Activated naive CD4-positive, alpha-beta T cell treated with Interleukin-2 at 50 U/mL for 16 hours (primary cell): ENCODE measurements at places on chromosomes 3 and 15.

DNA sequence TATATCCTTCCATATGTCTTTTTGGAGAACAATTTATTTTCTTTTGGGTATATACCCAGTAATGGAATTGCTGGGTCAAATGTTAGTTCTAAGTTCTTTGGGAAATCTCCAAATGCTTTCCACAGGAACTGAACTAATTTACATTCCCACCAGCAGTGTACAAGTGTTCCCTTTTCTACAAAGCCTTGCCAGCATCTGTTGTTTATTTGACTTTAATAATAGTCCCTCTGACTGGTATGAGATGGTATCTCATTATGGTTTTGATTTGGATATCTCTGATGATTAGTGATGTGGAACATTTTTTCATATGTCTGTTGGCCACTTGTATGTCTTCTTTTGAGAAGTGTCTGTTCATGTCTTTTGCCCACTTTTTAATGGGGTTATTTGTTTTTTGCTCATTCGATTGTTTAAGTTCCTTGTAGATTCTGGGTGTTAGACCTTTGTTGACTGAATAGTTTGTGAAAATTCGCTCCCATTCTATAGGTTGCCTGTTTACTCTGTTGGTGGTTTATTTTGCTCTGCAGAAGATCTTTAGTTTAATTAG, 48.4 kb downstream of the TMEM45A start:
- DNase-seq = no peak

- DNase-seq = no peak
These were observed 12.2 kb upstream of the IDH2 start for GRCh38 chr15:90114451-90114901.

- no peak for DNase-seq
These were observed 67.2 kb upstream of the CSTA start for GRCh38 chr3:122257644-122258364.

GRCh38 chr3:170003881-170004356, 33.9 kb upstream of the GPR160 start:
- no peak for DNase-seq

DNA sequence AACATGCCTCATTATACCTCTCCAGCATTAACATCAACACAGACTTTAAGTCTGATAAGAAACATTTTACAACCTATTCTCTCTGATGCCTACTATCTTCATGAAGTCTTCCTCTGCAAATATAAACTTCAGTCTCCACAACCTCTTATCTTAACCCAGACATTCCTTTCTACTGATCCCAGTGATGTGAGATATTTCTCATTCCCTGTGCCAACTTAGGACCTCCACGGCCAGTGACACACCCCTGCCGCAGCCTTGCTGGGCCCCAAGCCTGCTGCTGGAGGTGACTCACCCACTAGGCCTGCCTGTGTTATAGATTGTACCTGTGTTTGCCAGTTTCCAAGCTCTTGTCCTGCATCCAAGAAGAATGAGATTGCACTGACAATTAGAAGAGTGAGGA, 734.5 kb upstream of the CADM2 start:
- no peak for DNase-seq

- no peak for DNase-seq
These were observed 32.9 kb upstream of the MBNL1 start for GRCh38 chr3:152235709-152236298.

DNA sequence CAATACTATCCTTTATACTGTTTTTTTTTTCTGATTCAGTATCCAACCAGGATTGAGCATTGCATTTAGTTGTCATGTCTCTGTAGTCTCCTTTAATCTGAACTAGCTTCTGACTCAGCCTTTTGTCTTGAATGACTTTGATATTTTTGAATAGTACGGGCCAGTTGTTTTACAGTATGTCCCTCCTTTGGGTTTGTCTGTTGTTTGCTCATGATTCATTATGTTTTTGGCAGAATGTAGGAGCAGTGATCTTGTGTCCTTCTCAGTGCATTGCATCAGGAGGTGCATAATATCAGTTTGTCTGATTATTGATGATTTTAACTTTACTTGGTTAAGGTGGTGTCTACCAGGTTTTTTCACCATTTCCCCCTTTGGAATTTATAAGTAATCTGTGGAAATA, 20.5 kb downstream of the EXOG start:
- DNase-seq = no peak

DNA sequence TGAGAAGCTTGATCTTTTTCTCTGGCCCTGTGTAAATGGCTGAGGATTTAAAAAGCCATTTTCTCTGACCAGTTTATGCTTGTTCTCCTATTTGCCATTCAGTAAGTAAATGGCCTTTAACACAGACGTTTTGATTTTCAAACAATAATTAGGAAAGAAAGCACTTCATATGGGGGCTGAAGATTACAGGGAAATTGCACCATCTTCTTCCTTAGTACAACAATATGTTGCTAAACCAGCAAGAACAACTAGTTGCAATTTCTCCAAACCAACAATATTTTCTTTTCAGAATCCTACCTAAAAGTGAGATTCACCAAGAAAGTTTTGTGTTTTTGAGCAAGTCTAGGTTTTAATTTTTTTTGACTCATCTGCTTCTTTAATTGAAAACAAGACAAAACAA, 80.5 kb upstream of the CCNL1 start:
- DNase-seq = no peak

DNA sequence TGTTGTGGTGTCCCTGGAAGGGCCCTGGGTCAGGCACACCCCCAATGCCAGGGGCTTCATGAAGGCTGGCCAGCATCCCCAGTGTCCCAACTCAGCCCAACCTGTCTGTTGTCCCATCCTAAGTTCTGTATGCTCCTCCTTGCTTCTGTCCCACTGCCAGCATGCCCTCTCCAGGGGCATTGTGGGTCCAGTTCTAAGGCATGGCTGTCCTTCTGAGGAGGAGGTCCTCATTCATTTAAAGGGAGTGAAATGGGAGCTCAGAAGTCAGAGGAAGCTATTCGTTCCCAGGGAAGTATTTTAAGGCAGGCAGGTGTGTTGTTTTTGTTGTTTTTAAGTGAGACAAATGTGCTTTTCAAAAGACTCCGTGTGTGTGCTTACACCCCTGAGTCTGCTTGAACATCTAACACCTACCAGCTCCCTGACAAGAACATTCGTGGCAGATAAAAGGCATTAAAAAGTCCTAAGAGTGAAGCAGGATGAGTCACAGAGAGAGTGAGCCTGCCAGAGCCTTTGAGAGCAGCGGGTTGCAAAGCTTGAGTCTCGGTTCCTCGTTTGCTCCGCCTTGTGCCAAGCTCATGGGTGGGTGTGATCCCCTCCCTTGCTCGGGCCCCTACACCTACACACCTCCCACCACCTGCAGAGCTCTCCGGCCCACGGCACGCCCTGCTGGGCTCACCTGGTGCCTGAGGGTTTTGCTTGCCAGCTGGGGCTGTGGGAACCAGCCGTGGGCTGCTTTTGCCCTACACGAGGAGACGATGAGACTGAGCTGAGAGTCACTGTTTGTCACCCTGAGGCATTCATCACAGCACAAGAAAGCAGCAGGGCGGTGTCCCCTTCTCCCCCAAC, 183.4 kb upstream of the TOPAZ1 start:
- DNase-seq = no peak

DNA sequence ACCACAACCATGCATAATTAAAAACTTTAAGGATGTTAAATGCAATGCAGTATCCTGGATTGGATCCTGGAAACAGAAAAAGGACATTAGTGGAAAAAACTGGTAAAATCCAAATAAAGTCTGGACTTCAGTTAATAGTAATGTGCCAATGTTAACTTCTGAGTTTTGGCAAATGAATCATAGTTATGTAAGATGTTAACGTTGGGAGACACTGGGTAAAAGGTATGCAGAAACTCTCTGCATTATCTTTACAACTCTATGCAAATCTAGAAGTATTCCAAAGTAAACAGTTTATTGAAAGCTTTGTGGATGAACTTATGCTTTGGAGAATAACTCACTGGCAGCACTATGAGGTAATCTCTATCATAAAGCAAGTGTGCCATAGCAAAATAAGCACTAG, 357.4 kb downstream of the RORA start:
- DNase-seq = no peak

GRCh38 chr3:171776839-171777583, 33.3 kb downstream of the PLD1 start:
- no peak for DNase-seq

GRCh38 chr3:66904831-66905493, 93.1 kb upstream of the KBTBD8 start:
- no peak for DNase-seq

- DNase-seq = no peak
These were observed 86.0 kb downstream of the ECT2 start for GRCh38 chr3:172836390-172836997.

DNA sequence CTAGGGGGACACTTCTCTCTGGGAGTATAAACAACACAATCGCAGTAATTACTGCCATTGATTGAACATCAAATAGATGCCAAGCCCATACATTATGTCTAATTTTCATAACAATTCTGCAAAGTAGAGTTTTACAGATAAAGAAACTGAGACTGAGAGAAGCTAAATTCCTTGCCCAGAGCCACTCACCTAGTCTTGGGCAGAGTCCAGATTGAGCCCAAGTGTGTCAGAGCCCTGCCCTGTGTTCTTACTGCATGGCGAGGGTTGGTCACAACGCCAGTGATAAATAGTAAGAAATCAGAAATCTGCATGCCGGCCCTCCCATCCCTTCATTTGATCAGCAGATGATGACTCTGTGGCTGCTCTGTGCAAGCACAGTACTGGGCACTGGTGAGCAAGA, 106.3 kb downstream of the C3orf70 start:
- no peak for DNase-seq

DNA sequence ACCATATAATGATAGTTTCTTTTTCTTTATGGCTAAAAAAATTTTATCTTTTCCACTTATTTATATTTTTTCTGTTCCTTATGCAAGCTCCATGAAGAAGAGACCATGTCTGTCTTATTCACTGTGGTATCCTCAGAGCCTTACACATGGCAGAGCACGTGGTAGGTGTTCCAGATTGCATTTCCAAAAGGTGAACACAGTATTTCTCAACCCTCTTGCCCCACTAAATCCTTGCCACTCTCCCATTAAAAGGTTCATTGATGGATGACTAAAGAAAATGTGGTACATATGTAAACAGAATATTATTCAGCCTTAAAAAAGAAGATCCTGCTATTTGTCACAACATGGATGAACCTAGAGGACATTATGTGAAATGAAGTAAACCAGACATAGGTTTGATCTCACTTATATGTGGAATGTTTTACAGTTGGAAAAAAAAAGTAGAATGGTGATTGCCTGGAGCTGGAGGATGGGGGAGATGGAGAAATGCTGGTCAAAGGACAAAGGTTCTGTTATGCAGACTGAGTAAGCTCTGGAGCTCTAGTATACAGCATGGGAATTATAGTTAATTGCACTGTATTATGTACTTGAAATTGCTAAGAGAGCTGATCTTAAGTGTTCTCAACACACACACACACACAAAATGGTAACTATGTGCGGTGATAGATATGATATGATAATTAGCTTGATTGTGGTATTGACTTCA, 266.7 kb downstream of the CNTN3 start:
- no peak for DNase-seq

- no peak for DNase-seq
These were observed 119.7 kb downstream of the SST start for GRCh38 chr3:187550446-187550845.

DNA sequence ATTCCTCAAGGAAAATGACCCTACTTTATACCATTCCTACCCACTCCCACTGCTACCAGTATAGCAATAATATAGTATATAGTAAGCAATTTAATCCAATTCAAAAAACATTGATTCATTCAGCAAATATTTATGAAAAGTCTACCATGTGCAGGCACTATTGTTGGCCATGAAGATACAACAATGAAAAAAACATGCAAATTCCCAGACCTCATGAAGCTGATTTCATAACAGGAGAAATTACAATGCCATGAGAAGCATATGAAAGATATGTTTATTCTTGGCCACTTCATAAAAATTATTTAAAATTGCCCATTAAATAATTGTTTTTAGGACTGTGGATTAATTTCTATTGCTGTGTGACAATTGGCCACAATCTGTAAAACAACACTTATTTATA, 315.8 kb upstream of the COL8A1 start:
- no peak for DNase-seq

DNA sequence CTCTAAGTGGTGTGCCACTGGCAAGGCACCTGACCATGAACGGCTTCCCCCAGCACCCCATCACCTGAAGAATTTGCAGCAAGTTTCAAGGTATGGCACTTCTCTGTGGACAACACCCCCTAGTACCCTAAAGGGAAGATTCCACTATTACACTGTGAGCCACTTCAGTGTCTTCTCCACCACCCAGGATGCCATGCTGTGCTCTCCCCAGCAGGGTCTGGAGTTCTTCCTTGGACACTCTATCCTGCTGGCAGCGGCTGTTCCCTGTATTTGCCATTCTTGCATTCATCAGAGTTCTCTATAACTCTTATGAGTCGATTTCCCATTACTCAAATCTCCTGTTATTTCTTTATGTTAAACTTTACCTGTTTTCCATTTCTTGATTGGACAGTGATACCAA, 33.9 kb upstream of the RNU6-1 start:
- no peak for DNase-seq

- DNase-seq = no peak
These were observed 12.7 kb upstream of the KBTBD8 start for GRCh38 chr3:66985336-66985920.

- DNase-seq = no peak
These were observed 61.1 kb upstream of the PPIB start for GRCh38 chr15:64223882-64224281.

- DNase-seq = no peak
These were observed 472.7 kb upstream of the CFAP20DC start for GRCh38 chr3:59522550-59522949.

GRCh38 chr15:27650244-27650643, 448.9 kb downstream of the OCA2 start:
- DNase-seq = no peak

- no peak for DNase-seq
These were observed 95.0 kb upstream of the MRPL3 start for GRCh38 chr3:131597816-131598215.

DNA sequence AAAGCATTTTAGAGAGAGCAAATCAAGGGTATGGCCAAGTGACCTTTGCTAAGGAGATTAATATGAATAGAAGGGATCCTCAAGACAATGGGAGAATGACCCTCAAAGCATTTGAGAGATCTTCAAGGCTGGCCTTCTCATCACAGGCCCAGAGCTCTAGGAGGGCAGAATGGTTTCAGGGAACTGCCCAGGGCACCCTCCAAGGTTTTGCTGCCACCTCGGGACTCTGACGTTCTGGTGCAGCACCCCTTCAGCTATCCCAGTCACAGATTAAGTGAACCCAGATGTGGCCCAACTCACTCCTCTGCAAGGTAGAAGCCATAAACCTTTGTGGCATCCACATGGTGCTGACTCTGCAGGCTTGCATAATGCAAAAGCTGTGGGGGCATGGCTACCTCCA, 209.3 kb downstream of the TLE3 start:
- DNase-seq = no peak

- no peak for DNase-seq
These were observed 70.3 kb downstream of the OXNAD1 start for GRCh38 chr3:16335333-16335732.

GRCh38 chr3:146715170-146715569, 110.0 kb upstream of the PLSCR5 start:
- DNase-seq = no peak

- no peak for DNase-seq
These were observed 29.7 kb upstream of the TOPBP1 start for GRCh38 chr3:133691273-133692107.
